ENCODE measurements at places on chromosomes 11 and 22.

- no peak for DNase-seq
Observed at GRCh38 chr11:73243093-73243485, 25.0 kb downstream of the P2RY2 start.

DNA sequence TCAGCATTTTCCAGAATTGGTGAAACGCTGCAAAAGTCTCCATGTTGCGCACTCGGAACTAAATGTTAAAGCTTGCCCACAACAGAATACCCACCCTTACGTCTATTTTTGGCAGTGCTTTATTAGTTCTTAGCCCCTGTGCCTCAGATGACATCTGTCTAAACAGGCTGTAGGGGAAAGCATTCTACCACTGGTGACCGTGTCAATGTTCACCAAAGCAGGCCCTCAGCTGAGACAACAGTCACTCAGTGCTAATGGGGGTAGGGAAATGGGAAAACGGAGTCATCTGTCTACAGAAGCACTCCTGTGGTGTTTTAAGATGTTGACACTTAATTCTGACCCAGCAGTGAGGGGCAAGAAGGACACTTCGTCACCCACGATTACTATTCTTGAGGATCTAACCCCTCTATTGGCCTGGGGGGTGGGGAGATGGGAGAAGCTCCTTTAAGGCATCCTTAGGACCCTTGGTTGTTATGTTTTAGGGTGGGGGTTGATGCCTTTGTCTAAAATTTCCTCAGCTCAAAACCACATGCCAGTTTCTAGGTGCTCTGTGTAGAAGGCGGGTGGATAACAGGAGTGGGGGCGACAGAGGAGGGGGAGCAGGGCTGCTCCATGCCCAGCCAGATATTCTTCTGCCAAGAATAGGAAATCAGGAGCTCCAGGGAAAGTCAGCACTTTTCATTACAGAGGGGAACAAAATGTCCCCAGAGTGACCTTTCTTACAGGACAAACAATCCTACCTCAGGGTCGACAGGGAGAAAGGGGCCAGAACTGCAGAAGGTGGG lies 15.6 kb upstream of the MFRP start:
- DNase-seq = no peak

DNA sequence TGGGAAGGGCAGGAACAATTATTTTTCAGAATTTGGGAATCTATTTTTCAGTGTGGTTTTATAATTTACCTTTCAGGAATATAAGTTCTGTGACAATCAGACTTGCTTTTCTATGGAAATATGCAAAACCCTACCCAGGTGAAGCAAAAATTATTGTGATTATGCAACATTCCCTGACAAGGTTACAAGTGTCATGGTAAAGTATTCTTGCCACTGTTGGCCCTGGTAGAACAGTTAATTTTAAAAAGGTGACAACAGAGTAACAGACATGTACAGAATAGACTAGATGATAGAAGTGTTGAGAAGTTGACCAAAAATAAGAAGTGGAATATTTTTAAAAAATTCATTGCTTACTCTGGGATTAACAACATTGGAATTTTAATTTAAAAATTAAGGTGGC lies 29.2 kb downstream of the TRAF6 start:
- no peak for DNase-seq

- DNase-seq = no peak
Observed at GRCh38 chr11:82845356-82846353, 54.6 kb downstream of the PRCP start.
